Stimulated activated CD8-positive, alpha-beta memory T cell treated with anti-CD3 and anti-CD28 coated beads, Interleukin-4, amount 100 ng/mL, for 4 hours (primary cell): ENCODE measurements at places on chromosomes 1 and 21.

DNA sequence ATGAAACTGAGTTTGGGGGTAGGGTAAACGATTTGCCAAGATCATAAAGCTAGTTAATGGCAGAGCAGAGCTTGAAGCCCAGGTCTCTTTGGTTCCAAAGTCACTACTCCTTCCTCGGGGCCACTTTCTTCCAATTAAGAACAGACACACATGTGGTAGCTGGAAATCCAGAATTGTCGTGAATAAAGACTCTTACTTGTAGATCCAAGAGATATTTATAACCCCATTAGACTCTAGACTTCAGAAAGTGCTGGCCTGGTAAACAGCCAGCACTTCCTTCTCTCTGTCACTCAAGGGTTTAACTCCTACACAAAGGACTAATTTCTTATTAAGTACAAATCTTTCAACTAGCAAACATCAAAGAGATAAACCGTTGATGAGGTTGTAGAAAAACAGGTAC lies 2.7 kb downstream of the FAM163A start:
- no peak for DNase-seq

DNA sequence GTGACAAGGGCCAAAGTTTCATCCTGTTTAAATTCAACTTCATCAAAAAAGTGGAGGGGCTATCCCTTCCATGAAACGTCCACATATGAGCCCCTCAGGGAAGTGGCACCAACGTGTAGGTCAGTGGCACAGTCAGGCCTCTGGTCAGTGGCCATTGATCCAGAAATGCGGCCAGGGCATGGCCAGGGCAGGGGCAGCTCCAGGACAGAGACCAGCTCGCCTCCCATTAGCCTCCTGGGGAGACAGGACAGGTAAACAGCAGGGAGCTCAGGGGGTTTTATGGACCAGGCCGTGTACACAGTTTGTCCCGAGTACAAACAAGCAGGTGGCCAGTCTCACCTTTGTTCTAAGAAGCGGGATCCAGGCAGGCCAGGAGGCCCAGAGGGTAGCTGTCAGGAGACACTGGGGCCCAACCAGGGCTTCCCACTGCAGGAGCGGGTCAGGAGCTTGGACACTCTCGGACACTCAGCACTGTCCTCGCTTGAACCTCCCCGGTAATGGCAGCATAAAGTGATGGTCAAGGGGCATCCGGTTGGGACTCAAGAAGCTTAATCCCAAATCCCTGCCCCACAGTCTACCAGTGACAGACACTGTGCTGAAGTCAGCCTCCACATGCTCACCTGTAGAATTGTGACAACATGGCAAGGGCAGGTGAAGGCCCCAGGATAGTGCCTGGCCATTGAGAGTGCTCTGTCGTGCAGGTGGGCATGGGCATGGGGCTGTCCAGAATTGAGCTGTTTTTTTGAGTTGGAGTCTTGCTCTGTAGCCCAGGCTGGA lies 144.1 kb upstream of the ERRFI1 start:
- no peak for DNase-seq

DNA sequence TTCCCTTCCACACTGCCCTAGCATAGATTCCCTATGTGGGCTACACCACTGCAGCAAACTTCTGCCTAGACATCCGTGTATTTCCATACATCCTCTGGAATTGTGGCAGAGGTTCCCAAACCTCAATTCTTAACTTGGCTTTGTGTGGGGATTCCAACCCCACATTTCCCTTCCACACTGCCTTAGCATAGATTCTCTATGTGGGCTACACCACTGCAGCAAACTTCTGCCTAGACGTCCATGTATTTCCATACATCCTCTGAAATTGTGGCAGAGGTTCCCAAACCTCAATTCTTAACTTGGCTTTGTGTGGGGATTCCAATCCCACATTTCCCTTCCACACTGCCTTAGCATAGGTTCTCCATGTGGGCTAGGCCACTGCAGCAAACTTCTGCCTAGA lies 31.4 kb downstream of the ZNF670 start:
- no peak for DNase-seq

DNA sequence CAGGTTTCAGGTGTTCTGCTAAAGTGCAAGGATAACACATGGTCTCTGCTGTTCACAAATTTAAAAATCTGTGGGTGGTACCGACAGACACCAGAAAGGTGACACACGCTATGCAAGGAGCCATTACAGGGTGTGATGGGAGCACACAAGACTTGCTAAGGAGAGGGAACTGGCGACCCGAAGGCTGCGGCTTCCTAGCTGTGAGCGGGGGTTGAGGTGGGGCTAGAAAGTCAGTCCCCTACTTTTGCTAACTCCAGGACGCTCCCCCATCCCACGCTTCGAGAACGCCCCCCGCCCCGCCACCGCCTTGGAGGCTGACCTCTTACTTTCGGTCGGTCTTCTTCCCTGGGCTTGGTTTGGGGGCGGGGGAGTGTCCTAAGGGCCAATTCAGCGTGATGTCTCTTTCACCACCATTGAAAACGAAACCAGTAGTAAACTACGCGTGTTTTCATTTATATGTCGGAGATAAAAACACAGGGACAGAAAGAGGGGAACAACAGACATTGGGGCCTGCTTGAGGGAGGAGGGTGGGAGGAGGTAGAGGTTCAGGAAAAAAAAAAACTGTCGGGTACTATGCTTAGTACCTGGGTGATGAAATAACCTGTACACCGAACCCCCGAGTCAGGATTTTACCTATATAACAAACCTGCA lies 1.1 kb downstream of the CKS1B start:
- peak; percentile 38 for DNase-seq

- no peak for DNase-seq
These were observed 60.3 kb downstream of the UBE2T start for GRCh38 chr1:202281316-202282024.

DNA sequence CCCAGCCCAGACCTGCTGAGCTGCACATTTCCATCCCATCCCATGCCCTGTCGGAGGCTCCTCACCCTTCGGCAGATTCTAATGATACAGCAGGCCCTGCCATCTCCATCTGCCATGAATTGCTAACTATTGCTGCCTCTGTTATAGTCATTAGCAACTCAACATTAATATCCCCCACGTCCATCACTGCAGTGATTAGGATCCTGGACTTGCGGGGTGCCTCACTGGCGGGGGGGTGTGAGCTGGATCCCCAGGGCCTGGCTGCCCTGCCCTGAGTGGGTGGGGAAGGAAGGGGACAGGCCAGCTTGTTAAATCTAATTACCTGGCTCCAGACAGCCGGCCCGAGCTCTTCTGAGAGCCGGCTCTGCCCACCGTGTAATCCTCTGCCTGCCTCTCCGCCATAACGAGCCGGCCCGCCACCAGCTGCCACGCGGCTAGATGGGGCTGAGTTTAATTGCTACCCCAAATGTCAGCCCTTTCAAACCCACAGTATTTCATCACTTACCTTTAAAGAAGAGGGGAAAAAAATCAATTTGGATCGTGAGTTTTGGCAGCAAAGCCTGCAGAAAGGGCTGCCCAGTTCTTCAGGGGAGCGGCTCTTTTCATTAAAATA lies 227.3 kb upstream of the CSF3R start:
- DNase-seq, result no peak

- no peak for DNase-seq
These were observed 13.8 kb upstream of the RIPPLY3 start for GRCh38 chr21:36992671-36993070.
